Mesothelial cell of epicardium (in vitro differentiated cells): ENCODE measurements at places on chromosomes 3 and 15.
A peak's percentile ranks its signal among the peaks of the same experiment; 100 is the strongest.

GRCh38 chr3:103195216-103195615, 760.4 kb downstream of the ZPLD1 start:
- no peak for DNase-seq

GRCh38 chr3:185046164-185046515, 106.7 kb downstream of the C3orf70 start:
- no peak for DNase-seq

DNA sequence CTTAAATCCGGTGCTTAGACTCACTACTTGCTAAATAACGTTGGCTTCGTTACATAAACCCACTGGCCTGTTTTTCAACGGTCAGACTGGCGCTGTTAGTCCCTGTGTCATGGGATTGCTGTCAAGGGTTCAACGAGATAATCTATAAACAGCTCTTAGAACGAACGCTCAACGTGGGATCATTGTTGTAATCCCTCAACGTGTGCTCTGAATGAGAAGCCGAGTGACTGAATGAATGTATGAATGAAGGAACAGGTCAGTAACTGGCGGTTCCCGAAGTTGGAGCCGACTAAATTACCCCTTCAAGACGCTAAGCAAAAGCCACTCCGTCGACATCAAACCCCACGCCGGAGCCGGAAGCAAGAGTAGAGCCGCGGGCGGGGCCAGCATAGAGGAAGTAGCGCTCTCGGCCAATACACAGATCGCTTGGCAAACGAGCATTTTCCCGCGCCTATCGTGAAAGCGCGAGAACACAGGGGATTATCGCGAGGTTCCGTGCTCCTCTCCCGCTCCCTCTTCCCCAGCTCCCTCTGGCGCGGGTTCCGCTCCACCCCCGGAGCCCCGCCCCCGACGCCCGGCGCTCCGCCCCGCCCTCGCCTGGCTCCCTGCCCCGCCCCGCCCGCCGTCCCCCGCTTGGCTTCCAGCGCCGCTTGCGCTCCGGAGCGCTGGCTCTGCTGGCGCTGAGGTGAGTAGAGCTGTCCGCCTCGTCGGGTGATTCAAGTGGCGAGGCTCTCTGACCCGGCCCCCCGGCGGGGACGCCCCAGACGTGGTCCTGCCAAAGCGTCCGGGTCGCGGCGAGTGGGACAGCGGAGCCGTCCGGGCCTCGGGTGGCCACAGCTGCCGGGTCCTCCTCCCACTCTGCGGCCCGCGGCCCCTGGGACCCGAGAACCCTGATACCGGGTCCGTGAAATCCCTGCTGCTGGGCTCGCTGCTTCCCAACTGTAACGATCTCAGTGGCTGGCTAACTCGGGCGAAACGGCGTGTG, at the start of gene LRRC28:
LRRC28 (plus strand) TSS at position 625 of the 985 bp plus-strand sequence. CDS start 4,477 bp downstream, outside the sequence.
- DNase-seq: peak; percentile 94

GRCh38 chr3:130950641-130951040, 56.8 kb downstream of the ATP2C1 start:
- DNase-seq: no peak

DNA sequence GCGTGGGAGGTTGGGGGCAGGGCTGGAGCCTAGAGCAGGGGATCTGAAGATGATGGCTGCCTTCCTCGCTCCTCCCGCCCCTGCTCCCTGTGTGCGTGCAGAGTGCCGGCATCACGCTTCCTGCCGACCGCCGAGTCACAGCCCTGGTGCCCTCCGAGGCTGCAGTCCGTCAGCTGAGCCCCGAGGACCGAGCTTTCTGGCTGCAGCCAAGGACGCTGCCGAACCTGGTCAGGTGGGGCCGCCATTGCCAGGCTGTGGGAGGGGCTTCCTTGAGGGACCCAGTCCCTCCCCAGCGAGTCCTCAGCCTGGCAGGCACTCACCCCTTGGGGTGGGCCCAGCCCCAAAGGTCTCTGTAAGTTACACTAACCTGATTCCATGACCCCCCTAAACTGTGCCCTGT, 17.6 kb downstream of the STAB1 start:
- no peak for DNase-seq

- no peak for DNase-seq
Measured at GRCh38 chr3:111854990-111855389, 4.1 kb upstream of the PHLDB2 start.

GRCh38 chr3:149010504-149010951, 19.2 kb downstream of the GYG1 start:
- no peak for DNase-seq

- no peak for DNase-seq
Measured at GRCh38 chr3:108437439-108437838, 73.0 kb downstream of the MYH15 start.

DNA sequence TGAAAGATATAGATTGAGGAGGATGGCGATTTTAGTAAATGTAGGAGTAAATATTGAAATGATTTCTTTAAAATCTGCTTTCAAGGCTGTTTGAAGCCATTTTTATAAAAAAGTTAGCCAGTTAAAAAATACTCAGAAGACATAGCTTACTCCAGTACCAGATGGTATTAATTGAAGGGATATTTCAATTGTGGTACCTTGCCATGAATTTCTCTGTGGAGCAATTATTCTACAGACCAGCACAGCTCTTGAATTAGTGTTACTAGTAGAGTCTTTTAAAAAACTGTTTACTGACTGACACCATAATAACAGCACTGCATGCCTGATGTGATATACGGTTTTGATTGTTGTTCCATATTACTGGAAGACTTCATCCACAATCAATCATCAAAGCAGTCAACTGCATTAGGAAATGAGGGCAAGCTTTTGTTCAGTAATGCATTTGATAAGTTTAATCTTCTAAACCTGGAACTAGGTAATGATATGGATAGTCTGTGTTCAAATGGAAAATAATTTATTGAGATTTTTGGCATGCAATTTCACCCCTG, 106.4 kb downstream of the MFSD1 start:
- DNase-seq: no peak

GRCh38 chr3:41404582-41404981, 205.3 kb downstream of the CTNNB1 start:
- DNase-seq: no peak

- DNase-seq: no peak
Measured at GRCh38 chr3:186964071-186964470, 33.7 kb downstream of the ST6GAL1 start.

GRCh38 chr3:193211984-193212383, 29.0 kb upstream of the PLAAT1 start:
- DNase-seq: no peak

GRCh38 chr15:64355348-64355943, 527 bp downstream of the CSNK1G1 start:
- no peak for DNase-seq

GRCh38 chr15:98715890-98716443, 67.6 kb downstream of the IGF1R start:
- DNase-seq: no peak

DNA sequence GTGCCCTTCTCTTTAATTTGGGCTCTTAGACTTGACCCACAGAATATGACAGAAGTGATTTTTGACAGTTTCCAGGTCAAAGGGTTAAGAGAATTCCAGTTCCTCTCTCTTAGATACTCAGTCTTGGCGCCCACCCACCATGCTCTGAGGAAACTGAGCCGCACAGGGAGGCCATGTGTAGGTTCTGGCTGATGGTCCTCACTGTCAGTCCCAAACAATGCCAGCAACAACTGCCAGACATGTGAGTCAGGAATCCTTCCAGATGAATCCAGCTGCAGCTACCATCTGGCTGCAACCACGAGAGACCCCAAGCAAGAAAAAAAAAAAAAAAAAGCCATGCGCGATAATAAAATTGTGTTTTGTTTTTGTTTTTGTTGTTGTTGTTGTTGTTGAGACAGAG, 326.6 kb downstream of the MAGI1 start:
- no peak for DNase-seq

DNA sequence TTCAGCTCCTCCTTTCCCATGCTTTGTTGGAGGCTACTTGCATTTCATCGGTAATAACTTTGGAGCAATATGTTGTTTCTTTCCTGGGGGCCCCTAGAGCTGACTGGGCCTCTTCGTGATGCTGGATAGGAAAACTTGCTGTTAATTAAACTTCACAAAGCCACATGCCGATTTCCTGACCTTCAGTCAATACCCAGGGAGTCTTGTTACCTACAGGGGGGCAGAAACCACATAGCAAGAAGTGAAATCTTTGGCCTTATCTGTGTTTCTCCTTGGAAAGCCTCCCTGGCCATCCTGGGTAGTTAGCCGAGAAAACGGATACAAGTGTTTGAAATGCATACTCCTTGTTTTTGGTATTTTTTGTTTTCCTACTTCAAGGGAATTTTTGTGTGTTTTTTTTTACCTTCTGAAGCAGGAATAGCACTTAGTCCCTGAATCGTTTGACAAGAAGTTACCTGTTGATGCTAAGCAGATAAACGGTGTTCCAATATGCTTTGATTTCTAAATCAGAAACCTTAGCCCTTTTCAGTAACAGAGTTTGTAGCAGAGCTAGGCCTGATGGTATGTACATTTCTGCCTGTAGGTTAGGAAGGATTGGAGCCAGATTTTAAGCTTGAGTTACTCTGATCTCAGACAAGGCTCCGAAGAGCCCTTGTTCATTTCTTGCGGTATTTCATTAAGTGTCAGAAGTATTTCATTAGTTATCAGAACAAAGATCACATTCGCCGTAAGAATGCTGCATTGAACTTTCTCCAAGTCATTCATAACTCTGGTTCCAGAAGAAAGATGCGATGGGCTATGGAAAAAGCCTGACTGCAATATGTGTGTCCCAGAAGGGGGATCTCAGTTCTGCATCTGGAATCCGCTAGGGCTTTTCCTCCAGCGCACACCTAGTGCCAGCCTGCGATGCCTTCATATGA, 111.5 kb downstream of the THSD4 start:
- no peak for DNase-seq

GRCh38 chr3:129794311-129795185, 99.0 kb downstream of the TMCC1 start:
- peak; percentile 45 for DNase-seq

GRCh38 chr15:95880031-95880570, 450.4 kb upstream of the NR2F2 start:
- DNase-seq: no peak

- DNase-seq: no peak
Measured at GRCh38 chr3:120196333-120196732, 88.7 kb downstream of the GPR156 start.

DNA sequence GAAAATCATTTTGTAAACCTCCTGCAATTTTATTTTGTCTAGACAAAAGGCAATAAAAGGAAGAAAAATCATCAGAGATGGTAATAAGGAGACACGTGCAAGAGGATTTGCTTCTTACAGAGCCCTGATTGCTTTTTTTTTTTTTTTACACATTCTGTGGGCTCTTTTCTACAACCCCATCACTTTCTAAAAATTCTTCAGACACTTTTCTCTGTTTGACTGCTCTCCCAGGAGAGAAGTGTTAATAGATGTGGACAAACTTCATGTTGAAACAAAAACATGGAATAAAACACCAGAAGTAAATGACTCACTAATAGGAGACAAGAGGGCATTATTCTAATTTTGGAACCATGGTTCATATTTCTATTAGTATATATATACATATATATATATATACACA, 114.4 kb upstream of the TPRG1 start:
- no peak for DNase-seq

- no peak for DNase-seq
Measured at GRCh38 chr3:71461749-71462483, 121.6 kb downstream of the FOXP1 start.

- DNase-seq: no peak
Measured at GRCh38 chr3:72238801-72239200, 453.9 kb upstream of the PROK2 start.

DNA sequence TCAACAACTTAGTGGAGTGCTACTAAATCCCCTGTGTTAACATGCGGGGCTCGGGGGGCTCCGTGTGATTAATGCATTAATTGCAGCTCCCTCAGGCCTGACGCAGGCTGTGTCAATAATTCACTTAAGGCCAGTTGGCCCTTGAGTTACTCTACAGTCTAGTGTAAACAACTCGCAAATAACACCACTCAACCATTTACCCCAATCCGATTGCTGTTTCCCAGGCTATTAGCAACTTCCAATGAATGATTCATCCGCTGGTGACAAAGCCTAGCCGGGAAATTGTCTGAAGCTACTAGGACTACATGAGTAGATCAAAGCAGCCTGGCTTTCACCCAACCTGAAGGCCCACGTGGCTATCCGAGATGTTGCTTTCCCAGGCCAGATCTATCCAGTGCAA, 121.3 kb upstream of the SOX14 start:
- DNase-seq: no peak

DNA sequence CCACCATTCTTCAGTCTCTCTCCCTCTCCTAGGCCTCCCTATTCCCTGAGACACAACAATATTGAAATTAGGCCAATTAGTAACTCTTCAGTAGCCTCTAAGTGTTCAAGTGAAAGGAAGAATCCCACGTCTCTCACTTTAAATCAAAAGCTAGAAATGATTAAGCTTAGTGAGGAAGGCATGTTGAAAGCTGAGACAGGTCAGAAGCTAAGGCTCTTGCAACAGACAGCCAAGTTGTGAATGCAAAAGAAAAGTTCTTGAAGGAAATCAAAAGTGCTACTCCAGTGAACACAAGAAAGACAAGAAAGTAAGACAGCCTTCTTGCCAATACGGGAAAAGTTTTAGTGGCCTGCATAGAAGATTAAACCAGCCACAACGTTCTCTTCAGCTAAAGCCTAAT, 41.3 kb downstream of the PPM1L start:
- no peak for DNase-seq

GRCh38 chr15:68518785-68519430, 59.9 kb upstream of the CORO2B start:
- DNase-seq: no peak

DNA sequence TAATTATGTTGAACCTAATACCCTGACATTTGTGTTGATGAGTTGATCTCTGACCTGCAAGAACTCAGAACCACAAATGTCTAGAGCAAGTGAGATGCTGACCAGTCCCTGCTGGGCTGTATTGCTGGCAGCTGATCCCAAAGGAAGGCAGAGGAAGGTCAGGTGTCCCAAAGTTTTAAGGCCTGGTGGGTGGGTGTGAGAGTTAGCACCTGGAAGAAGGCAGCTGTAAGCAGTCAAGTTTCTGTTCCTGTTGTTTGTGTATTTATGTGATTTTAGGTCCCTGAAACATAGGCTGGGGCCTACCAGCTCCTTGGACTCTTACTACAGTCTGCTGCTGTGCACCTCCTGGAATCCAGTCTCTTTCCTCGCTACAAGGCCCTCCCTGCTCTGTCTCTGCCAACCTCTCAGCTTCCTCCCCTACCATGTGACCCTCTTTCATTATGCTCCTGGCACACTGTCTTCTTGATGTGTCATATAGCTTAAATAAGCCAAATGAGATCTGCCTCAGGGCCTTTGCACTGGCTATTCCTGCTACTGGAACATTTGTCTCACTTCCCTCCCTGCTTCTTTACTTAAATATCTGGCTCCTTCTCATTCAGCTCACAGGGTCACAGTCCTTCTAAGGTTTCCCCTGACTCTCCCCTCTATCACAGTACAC, 31.0 kb upstream of the ATOSA start:
- DNase-seq: no peak

- DNase-seq: no peak
Measured at GRCh38 chr15:64092864-64093626, 593 bp downstream of the CIAO2A start.
